Thymus (tissue), 14 donors: ENCODE measurements at places on chromosomes 5 and 9. TPM values are rescaled to one million over a fixed set of nuclear protein-coding genes. Genes with fewer than 3 reads are reported as not detected.

- no peak for DNase-seq
Measured at GRCh38 chr9:124885551-124885950, 23.6 kb downstream of the ARPC5L start.

GRCh38 chr5:157476702-157477408, 16.8 kb downstream of the NIPAL4 start:
- DNase-seq = no peak

DNA sequence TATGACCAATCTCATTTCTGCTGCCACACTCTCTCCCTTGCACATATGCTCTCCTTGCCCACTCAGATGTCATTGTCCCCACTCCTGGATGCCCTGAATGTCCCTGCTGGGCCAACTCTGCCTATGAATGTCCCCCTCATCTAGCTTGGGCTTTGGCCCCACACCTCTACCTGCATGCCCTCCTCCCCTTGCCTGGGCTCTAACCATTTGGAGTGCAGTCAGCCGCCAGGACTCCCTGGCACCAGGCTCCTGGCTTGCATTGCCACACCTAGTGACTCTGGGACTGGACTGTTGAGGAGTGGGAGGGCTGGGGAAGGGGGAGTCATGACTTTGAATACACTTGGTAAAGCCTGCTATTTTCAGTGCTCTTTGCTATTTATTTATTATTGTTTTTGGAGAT, 41.6 kb upstream of the POMT1 start:
- no peak for DNase-seq

GRCh38 chr5:27722337-27722736, 684.0 kb upstream of the CDH9 start:
- DNase-seq = no peak

DNA sequence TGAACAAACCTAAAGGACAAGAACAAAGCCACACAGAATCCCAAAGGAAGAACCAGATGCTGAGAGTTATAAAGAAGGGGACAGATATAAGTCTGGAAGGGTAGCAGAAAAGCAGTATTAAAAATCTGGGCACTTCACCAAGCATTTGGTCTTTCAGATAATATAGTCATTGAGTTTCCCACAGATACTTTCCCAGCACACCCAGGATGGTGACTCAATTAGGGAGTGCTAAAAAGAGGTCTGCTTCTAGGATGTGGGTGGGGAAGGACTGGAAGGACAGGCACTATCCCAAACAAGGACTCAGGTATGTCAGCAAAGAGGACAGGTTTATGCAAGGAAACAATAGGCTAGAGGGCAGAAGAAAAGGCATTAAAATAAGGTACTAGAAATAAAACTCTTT, 59.3 kb downstream of the DIAPH1 start:
- no peak for DNase-seq

GRCh38 chr9:114721491-114722079, 39.6 kb upstream of the TEX48 start:
- no peak for DNase-seq

CTSV gene
- 129 TPM for total RNA-seq

AGTPBP1 gene
- total RNA-seq = 34.7 TPM

AQP3 gene
- 256 TPM for total RNA-seq

DNA sequence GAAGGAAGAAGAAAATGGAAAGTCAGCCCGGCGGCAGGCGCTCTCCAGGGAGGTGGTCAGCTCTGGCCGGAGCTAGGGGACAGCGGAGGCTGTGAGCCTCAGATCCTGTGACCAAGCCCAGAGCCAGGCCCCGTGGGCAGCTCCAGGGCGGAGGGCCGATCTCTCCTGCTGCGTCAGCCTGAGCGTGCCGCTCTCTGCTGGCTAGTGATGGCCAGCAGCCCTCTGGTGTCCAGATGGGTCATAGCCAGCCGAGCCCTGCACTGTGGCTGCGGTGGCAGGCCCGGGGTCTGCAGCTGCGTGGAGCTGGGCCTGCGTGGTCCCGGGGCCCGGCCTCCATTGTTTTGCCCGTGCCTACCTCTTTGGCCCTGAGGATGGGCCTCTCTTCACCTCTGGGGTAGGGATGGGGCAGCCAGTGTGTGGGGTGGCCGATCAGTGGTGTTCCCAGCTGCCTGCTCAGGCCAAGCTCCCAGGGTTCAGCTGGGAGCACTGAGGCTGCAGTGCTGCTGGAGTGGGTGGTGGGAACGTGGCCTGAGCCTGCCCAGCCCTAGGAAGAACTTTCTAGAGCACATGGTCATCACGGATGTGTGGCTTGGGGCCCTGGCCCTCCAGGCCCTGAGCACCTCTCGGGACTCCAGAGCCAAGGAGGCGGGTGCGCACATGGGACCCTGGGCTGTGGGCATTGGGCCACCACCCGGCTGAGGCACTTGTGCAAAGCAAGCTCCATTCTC, 17.1 kb upstream of the NRARP start:
- DNase-seq = no peak

DNA sequence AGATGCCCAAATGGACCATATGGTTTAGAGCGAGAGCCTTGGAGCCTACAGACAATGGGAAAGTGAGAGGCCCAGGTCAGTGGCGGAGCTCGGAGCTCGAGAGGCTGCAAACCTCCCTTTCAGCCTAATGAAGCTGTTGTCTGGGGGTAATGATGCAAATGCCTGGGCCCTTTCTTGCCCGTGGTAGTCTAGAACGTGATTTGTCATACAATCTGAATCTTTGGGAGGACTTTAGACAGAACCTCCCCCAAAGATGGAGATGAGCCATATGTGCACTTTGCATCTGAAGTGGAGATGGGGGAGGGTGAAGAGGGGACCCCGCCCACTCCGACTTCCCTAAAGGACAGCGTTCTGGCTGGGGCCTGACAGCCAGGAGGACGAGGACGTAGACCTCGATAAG, 10.3 kb upstream of the NEUROG1 start:
- DNase-seq = no peak

DNA sequence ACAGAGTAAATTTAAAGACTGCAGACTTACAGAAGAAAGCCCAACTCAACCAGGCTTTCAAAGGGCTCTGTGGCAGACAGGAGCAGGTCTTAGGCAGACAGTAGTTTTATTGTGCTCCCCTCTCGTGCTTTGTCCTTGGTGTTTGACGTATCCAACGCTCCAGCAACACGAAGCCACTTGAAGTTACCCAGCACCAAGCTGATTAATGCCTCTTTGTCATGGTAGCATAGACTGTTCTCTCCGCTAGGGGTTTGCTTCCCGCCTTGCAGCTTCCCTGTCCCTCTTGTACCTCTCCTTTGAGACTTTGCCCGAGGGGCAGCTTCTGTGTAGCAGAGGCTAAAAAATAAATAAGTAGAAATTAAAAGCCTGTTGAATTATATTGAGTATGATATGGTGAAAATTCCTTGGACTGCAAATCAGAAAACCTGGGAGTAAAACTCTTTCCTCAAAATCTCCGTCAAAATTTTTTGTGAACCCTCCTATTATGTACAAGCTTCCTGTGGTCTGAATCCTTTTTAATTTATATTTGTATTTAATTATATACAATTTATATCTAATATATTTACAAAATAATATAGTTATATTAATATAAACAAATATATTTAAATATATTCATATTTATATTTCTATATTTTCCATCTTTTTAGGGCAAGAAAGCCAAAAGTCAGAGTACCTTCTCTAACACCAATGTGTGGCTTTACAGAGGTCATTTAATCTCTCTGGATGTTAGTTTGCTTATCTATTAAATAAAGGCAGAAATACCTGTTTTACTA, 405.4 kb downstream of the DMAC1 start:
- no peak for DNase-seq

DNA sequence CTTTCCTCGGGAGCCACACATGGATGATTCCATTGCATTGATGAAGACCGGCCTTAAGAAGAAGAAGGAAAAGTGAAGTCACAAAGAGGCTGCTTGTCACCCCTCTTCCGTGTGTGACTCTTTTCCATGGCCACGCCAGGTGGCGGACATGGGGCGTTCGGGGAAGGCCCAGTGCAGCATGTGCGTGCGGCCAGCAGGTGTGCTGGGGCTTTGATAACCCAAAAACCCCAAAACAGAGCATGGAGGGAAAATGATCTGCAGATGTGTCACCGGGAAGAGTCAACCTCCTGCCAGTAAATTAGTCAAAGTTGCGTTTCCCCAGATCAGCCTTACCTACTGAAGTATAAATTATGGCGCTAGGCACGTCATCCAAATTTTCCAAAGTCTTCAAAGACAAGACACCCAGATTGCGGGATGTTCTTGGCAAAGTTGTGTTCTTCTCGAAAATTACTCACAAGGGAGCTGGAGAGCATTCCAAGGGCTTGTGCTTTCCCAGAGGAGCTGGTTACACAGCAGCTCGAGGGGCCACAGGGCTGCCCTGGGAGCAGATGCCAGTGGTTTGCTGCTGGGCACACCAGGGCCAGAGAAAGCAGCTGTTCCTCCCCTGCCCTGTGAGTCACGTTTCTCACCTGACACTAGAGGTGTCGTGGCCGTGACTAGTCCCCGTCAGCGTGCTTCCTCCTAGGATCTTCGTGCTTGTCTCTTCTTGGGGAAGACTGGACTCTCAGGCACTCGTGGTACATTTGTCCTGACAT, 53.9 kb downstream of the IRX2 start:
- no peak for DNase-seq
